ENCODE measurements at places on chromosomes 1 and 21.

- no peak for DNase-seq
Observed at GRCh38 chr1:161019751-161020495, 1.0 kb downstream of the F11R start.

DNA sequence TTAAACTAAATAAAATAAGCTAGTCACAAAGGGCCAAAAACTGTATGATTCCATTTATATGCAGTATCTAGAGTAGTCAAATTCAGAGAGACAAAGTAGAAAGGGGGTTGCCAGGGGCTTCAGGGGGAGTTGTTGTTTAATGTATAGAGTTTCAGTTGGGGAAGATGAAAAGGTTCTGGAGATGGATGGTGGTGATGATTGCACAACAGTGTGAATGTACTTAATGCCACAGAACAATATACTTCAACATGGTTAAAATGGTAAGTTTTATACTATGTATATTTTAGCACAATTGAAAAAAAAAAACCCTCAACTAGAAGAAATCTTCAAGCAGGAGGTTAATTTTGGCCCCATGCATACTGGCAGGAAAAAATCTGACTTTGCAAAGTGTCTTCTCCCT, 24.3 kb downstream of the VAV3 start:
- no peak for DNase-seq

GRCh38 chr1:175793617-175794016, 50.2 kb upstream of the TNR start:
- DNase-seq: no peak

- no peak for DNase-seq
Observed at GRCh38 chr1:84078842-84079202, 65.2 kb upstream of the PRKACB start.

- no peak for DNase-seq
Observed at GRCh38 chr1:177824508-177824982, 145.3 kb downstream of the SEC16B start.

DNA sequence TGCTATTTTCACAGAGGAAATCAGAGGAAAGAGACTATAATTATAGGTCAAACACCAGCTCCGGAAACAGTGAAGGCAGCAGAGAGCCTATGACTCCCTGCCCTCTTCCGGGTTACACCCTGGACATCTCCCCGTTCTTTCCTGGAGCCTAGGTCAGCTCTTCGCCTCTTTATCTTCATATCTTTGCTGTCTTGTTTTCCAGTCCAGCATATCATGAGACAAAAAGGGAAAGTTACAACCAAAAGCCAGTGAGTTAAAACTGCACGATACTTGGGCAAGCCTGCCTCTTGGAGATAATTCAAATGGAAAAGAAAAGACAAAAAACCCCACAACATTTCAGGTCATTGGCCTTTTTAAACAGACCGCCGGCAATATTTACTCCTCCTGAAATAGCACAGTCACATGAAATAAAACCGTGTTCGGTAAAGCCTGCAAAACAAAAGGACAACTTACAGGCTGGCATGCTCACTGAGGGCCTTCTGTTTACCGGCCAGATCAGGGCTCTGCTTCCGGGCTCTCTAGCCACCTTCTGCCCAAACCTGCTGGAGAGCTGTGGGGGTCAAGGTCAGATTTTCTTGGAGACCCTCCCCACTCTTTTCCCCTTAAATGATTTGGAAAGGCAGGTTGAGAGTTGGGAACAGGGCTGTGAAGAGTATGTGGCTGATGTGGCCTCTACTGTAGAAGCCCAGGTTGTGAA, 42.8 kb upstream of the PPP2R5A start:
- peak; percentile 44 for DNase-seq

- no peak for DNase-seq
Observed at GRCh38 chr1:13643017-13643416, 57.0 kb upstream of the PRDM2 start.

GRCh38 chr1:1778663-1779319, 521 bp upstream of the NADK start:
- peak; percentile 57 for DNase-seq

- DNase-seq: no peak
Observed at GRCh38 chr1:36115200-36115669, 9.8 kb downstream of the COL8A2 start.

GRCh38 chr1:147526501-147526900, 14.8 kb upstream of the BCL9 start:
- no peak for DNase-seq

DNA sequence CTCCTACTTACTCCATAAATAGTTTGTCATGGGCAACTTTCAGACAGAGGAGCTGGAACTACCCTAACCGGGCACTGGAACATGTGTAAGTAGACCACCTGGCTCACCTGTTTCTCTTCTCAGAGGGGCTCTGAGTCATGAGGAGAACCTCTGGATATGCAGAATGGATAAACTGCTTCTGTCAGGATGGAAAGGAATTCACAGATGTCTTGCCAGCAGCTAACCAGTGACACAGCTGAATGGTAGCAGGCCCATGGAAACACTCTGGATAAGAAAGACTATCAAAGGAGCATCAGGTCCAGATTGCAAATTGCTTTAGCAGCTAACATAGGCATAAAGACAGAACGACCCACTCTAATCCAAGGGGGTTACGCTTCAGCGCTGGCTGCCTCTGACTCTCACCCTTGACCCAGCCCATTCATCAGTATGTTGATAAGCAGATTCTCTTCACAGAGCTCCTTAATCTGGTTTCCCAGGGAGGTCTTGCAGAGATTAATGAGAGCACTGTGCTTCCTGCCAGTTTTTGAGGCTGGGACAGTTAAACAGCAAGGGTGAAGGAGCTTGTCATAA, 54.2 kb downstream of the HIVEP3 start:
- no peak for DNase-seq

DNA sequence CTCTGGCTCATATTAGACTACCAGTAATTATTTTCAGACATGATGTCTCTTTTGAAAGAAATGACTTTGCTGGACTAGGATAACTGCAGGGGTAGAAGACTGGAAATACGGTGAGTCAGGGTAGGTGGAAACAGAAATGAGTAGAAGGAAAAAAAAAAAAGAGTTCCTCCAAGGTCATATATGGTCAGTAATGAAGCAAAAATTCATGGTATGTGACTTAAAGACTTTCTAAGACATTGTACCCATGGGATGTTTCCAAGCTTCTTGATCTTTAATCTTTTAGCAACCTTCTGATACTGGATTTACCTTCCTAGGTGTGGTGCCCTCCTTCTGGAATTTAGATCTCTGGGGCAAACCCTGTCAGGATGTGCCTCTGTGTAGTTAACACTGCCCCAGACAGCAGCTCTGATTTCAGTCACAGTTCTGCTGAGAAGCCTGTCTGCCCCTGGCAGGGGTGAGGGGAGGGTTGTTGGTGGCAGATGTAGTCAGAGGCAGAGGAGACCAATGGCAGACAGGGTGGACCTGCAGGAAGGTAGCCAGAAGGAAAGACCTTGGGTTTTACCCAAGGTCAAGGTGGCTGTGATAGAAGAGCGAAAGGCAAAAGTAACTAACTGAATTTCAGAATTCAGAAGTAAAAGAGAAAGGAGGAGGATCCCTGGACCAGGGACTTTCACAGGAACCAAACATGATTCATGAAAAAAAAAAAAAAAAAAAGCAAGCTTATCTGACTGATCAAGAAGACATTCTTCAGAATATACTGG, 44.1 kb upstream of the BCL10 start:
- DNase-seq: no peak

DNA sequence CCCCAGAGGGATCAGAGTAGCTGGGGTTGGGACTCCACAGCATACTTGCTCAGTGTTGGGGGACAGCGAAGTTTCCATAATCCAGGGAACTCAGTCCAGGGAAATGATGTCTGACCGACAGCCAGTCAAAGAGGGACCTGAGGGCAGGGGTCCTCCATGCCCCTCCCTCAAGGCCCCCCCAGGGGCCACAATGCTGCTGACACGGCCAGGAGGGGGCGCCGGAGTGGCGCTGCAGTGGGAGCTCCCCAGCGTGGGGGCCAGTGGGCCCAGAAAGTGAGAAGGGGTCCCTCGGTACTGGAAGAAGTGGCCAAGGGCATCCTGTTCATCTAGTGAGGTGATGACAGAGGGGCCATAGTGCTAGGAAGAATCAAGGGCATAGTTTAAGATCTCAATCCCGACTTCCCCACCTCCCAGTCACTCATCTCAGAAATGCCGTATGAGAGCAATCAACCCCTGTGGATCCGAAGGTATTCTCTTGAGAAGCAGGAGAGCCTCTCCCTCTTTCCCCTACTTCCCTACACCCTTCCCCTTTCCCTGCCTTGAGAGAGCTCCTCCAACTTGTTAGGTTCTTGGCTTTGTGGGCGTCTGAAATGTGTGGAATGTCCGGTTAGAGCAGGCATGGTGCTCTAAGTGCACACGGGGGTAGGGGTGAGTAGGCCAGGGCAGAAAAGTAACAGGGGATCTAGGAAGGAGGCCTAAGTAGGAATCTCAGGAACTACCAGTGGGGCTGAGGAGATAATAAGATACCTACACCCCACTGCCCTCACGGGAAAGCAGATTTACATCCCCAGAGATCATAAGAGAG, 4.1 kb downstream of the NUDT17 start:
- no peak for DNase-seq

DNA sequence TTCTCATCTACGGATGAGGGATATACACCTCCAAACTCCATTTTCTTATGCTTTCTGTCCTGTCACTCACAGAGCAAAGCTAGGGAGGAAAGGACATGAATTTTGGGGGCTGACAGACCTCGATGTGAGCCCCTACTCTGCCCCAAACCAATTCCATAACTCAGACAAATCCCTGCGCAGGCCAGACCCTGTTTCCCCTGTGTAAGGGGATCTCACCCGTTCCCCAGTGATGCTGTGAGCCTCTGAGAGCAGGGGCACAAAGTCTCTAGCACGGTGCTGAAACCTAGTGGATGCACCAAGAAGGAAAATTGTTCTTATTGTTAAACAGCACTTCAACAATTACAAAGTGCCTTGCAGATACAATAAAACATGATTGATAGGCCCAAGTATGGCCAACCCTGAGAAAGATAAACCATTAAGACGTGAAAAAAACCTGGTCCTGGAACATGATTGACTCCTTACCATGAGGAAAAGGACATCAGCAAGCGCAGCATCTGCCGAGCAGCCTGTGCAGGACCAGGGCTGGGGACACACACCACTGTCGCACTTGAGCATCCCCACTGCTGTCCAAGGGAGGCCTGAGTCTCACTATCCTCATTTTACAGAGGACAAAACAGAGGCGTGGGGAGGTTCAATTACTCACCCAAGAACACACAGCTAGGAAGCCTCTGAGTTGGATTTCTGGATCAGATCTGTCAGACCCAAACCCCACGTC, 137.8 kb downstream of the GLIS1 start:
- no peak for DNase-seq

- DNase-seq: no peak
Observed at GRCh38 chr1:56821462-56821797, 2.2 kb upstream of the FYB2 start.

DNA sequence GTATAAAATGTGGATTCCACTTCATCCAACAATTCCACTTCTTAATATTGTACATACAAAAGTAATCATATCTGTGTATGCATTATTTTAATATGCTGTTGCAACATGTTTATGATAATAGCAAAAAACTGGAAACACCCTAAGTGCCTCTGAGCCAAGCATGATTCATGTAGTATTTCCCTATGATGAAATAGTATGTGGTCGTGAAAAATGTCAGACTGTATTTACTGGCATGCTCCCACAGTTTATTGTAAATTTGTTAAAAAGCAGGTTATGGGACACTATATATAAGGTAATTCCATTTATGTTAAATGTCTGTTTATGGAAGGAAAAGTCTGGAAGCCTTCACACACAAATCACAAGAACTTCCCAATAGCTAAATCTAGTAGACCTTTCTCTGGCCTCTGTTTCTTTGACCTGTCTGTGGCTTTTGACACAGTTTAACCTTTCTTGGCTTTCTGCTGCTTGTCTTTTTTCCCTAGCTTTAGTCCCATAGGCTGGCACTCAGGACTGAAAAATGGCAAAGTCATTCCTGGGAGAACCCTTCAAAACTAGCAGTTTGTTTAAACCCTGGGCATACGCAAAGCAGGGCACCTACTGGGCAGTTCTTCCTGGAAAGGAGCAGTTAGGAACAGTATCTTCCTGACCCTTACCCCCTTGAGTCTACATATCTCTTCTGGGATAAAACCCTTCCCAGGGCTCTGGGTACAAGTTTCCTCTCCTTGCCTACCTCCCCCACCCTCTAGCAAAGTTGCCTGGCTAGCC, 65.4 kb upstream of the ARTN start:
- DNase-seq: no peak

- no peak for DNase-seq
Observed at GRCh38 chr1:240455228-240455821, 156.6 kb downstream of the GREM2 start.

DNA sequence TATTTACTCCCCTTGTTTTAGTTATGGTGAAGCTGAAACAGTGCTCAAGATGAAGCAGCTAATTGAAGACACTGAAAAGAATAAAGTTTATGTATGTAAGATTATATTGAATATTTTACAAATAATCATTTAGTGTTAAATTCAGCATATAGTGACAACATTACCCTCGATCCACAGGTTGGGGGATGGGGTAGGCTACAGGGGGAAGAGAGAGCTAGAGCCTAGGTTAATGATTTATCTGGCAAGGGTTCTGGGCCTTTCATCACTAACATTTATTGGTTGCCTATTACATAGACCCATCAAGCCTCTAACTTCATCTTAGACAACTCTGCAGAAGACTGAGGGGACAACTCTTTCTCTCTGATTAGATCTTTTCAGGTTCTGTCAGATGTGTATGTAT, 21.3 kb downstream of the ZCCHC17 start:
- no peak for DNase-seq
